Foreskin keratinocyte (primary cell): ENCODE measurements at places on chromosomes 3 and 15. TPM values are rescaled to one million over a fixed set of nuclear protein-coding genes. Genes with fewer than 3 reads are reported as not detected.

The PEX5L gene
- 1.1 TPM in 2 replicates for total RNA-seq

The CEP152 gene
- 7.9 and 8.6 TPM in 2 replicates for total RNA-seq

The PLS1 gene
- 15.8 and 20.6 TPM in 2 replicates for total RNA-seq

The GMPS gene
- 82.7 and 97.1 TPM in 2 replicates for total RNA-seq

The PP2D1 gene
- total RNA-seq = not detected in 2 replicates

The ASB14 gene
- total RNA-seq = not detected in 2 replicates

DNA sequence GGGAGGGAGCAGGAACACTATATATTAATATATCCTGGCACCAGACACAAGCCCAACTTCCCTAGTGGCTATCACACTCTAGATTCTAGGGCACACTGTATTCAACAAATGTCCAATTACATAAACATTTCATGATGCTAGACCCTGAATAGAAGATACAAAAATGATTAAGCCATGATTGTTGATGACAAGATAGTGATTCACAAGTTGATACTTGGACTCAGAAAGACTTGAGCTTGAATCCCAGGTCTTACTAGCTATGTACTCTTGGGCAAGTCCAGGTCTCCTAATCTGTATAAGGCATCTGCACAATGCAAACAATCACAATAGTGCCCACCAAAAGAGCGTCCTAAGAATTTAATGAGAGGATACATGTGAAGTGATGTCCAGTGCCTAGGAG, 10.0 kb upstream of the SNTN start:
- DNase-seq = no peak

DNA sequence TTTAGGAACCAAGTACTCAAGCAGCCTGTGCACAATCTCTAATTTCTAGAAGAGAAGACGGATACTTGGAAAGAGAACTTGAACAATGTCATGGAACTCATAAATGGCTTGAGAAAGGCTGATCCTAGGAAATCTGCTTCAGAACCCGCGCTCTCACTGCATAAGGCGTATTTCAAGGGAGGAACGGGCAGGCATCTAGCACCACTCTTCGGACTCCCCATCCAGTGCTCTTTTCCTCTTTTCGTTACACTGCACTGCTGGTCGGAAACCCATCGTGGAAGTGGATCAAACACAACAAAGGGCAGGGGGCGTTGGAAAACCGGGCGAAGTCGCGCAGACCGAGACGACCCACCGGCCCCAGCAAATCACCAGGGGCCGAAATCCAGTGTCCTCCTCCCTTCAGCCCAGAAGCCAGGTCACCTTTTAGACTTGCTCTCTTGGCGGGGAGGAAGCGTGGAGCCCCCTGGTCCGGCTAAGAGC, 539 bp upstream of the TLNRD1 start:
- DNase-seq = no peak

DNA sequence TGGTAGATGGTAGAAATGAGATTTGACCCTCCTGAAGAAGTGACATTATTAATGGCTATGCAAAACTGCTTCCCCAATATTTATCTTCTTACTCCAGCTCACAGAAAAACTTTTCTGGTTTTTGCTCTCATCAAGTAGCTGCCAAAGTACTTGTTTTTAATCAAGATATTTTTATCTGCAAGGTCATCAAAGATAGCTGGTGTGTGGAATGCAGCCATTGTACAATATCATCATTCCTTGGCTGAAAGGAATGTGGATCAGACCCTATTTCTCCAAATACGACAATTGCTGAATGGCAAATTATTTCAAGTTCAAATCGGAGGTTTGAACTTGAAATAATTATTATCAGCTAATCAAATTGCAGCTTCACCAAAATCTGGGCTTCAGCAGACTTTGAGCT, 126.9 kb upstream of the SLC7A14 start:
- no peak for DNase-seq

GRCh38 chr3:59880717-59881116, 830.9 kb upstream of the CFAP20DC start:
- no peak for DNase-seq

DNA sequence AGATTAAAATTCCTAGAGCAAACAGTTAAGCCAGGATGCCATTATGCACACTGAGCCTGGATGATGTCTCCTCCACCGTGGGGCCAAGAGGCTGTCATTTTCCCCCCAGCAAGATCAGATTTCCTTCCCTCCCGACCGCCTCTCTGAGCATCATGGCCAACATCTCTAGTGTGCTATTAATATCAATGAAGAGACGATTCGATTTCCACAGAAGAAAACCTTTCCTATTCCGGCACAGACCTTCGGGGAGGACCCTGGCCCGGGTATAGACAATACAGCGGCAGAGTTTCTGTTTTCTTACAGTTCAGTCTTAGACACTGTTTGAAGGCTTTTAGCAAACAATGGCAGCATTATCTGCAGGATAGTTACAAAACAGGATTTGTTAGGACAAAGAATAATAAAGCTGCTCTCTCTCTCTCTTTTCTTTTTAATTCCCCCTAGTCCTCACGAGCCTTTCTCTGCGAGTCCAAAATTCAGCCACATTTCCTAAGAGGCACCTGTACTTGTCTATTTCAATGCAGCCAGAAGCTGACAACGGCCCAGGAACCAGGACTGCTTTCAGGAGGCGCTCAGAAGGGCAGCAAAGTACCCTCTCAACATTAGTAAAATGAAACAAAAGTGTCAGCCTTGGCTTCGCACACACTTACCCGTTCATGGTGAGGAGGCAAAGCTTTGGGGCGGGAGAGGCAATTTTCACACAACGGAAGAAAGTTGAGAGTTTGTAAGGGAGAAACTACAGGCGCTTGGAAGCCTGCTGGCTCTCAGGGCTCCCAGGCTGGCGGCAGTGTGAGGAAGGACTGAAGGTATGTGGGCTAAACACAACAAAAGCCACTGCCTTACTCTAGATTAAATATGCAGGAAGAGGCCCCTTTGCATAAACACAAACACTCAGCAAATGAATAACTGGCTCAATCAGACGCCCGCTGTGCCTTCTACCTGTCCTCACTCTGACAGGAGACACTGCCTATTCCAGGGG, 278.0 kb downstream of the FOXP1 start:
- no peak for DNase-seq

DNA sequence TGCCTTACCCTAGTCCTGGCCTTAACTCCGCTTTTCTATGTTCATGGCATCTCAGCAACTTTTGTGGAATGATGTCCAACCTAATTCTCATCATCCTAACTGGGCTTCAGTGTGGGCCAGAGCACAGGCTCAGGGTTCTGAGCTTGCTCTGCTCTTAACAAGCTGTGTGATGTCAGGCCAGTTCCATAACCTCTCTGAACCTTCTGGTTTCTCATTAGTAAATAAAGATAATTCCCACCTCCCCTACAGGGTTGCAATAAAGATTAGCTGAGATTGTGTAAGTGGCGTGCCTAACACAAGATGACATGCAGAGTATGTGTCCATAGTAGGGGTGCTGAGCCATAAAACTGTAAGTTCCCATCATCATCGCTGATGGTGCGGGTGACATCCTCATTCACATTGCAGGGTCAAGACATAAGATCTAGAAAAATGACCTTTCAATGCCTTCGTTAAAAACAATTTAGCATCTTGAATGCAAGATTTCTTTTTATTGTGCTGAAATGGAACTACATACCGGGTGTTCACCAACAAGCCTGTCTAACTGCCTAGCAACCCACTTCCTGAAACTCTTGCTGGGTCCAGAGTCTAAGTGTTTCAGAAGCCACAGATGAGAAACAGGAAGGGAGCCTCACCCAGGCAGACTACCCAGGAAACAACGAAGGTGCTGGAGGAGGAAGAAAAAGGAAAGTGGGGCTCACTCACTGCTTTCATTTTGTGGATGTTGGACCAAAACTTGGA, 36.2 kb downstream of the CDCP1 start:
- DNase-seq = no peak

DNA sequence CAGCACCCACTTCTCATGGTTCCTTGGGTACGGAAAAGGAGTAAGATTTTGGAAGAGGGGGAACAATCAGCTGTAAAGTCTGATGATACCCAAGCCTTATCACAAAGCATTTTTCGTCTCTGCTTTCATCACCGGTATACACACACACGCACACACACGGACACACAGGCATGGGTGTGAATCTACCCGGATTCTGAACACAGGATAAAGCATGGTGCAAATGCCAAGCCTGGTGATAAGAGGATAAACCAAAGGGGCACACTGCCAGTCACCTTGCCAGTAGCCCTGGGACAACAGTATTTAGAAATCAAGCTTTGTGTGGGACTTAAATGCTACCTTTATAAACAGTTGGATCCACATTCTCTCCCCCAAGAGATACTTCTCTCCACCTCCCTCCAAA, 22.2 kb downstream of the FAM174B start:
- DNase-seq = no peak

DNA sequence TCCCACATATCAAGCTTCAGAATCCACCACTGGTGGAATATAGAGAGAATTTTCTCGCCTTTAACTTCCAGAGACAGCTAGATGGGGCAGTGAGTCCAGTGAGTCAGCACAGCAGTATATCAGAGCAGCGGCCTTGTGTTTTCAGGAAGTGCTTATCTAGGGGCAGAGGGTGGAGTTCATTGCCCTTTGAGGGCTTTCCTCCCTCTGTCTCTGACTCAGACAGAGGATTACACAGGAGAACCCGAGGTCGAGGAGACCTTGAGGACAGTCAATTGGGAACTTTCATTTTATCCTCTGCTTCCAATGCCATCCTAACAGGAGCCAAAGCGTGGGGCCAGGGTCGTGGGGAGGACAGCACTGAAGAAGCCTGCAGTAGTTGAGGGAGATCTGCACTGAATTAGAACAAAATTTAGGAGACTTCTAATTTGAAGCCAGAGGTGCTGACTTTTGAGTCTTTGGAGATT, 109.6 kb upstream of the UMPS start:
- peak; percentile 10 for DNase-seq

DNA sequence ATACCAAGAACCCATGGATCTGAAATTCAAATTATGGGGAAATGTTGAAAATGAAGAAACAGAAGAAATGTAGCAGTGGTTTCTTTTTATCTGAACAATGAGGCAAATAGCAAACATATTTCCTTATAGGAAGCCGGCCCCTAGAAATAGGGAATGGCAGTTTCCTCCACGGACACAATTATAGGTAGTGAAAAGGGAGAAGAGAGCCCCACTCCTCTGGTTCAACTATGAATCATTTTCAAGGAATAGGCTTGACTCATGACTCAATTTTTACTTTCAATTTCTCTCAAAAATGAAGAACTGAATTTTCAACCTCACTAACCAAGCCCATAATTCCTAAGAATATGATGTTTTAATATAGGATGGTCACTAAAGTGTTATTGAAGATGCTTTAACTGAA, 243.1 kb downstream of the MECOM start:
- no peak for DNase-seq

DNA sequence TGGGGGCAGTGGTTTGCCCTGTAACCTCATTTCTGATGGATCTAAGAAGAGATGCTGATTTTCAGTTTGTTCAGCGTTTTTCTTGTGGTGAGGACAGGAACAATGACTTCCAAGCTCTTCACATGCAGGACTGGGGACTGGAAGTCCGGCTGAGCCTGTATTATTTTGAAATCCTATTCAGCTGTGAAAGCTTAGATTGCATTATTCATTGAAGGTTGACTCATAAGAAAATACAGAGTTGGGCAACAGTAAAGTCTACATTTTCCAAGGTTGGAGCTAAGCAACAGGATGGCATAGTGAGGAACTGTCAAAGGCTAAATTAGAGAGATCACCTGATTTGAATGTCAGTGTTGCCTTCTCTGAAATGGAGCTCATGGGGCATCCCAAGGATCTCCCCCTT, 230.9 kb upstream of the FEZF2 start:
- peak; percentile 95 for DNase-seq

GRCh38 chr3:26653811-26654425, 31.3 kb downstream of the LRRC3B start:
- DNase-seq = no peak

- DNase-seq = no peak
Measured at GRCh38 chr15:92654662-92655061, 913 bp downstream of the FAM174B start.

DNA sequence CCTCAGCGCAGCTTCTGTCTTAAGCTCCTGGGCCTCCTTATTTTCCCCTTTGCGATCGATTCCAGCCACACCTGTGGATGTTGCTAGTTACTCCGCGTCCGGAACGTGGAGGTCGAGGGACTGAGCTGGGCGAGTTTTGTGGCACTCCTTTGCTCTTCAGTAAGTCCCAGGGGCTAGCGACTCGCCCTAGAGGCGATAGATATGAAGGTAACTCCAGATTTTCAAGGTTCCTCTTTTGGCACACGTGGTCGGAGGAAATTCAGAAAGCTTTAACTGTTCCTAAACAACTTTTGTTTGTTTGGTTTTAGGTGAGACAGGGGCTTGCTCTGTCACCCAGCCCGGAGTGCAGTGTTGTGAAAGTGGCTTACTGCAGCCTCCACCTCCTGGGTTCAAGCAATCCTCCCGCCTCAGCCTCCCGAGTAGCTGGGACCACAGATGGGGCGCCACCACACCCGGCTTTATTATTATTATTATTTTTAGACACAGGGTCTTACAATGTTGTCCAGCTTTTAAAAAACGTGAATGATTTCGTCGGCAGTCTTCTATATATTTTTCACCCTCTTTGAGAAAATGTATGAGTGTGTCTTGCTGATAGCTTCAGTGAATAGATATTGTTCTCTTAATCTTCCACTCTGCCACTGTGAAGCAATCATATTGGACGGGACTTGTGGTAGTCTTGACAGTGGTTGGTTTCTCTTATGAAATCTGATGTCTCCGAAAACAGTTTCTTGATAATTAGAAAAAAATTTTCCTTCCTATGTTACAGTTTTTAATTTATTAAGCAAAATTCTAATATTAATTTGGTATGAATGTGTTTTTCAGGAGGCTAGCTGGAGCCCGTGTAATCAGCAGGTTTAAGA, 785 bp downstream of the MFSD1 start:
- DNase-seq = no peak

DNA sequence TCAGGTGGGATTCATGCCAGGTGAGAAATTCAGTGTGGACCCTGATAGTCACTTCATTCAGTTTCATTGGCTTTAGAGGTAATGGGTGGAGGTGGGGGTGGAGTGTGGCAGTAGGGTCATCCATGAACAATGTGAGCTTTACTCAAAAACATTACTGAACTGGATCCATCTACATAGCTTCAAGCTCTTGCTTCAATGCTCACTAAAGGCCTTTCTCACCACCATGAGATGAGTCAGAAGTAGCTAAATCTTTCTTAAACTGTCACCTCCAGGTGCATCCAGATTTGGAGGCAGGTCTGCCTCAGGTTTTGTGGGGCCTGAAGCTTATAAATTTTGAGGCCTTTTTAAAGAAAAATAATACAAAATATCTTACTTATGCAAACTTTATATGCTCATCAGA, 363.6 kb downstream of the CHST2 start:
- peak; percentile 6 for DNase-seq

DNA sequence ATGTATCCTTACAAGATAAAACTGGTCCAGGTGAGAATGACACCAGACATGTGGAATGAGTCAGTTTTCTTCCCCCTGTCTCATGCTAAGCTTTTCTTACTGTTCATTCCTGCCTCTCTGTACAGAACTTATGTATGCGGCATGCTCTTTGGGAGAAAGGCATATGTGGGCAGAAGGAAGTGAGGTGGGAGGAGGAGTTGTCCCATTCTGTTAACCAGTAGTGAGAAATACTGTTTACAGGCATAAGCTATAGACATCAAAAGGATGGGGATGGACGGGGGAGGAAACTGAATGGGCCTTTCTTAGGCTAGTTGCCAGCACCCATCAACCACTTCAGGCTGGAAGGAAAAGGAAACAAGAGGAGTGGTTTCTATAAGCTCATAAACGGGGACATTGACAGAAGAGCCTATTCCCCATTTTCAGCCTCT, 143.6 kb upstream of the BHLHE40 start:
- DNase-seq = peak; percentile 63

GRCh38 chr15:39628546-39629257, 47.8 kb downstream of the THBS1 start:
- DNase-seq = no peak
